ENCODE measurements at places on chromosomes 7 and 10.

DNA sequence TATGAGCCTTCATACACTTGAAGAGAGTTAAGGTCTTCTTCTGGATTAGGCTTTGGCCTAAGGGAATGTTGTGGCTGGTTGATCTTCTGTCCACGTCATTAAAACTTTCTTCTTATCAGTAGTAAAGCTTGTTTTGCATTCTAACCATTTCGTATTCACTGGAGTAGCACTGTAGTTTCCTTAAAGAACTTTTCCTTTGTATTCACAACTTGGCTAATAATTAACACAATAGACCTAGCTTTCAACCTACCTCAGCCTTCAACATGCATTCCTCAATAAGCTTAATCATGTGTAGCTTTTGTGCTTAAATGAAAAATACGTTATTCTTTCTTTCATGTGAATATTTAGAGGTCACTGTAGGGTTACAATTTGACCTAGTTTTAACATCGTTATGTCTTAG lies 42.8 kb downstream of the AKR1C8 start:
- no peak for DNase-seq

DNA sequence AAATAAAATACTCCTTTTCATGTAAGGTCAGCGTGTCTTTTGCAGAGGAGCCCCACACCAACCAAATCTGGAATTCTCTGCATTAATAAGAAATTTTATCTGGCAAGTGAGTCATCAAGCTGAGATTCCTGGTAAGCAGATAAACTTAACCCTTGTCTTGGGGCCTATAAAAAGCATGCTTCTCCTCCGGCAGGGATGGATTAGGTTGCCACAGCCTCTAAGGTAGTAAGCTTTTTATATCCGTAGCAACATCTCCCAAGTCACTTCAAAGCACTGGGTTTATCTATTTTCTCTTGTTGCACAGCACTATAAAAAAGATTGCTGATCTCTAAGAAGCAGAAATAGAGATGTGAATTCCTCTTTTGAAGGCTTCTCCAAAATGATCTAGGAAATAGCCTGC lies 202.8 kb upstream of the NOBOX start:
- DNase-seq, result no peak

GRCh38 chr7:31569528-31569927 lies 55.6 kb downstream of the ITPRID1 start:
- DNase-seq, result no peak

DNA sequence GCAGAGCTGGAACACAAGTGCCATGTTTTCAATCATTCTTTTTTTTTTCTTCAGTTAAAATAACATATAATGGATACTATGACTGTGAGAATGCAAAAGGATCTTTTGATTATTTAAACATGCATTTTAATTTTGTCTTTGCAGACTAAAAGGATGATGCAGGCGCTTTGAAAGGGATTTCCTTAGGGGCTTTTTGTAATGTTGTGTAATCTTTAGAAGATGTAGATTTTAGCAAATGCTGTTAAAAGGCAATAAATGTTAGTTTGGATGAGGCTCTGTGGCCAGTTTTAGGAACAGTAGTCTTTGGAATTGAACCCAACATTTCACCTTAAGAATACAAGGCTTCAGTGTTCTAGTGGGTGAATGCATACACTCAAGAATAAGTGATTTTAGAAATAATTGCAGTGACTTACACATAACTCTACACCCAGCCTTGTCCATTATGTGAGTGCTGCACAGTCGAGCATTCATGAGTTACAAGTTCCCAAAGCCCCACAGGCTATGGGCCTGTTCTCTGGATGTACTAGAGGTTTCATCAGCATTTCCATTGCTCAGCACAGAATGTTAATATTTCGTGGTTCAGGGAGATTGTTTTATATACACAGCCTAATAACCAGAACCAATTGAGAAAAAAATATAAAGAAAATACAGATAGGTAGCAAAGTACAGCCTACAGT lies 11.6 kb downstream of the PAPSS2 start:
- DNase-seq, result no peak

DNA sequence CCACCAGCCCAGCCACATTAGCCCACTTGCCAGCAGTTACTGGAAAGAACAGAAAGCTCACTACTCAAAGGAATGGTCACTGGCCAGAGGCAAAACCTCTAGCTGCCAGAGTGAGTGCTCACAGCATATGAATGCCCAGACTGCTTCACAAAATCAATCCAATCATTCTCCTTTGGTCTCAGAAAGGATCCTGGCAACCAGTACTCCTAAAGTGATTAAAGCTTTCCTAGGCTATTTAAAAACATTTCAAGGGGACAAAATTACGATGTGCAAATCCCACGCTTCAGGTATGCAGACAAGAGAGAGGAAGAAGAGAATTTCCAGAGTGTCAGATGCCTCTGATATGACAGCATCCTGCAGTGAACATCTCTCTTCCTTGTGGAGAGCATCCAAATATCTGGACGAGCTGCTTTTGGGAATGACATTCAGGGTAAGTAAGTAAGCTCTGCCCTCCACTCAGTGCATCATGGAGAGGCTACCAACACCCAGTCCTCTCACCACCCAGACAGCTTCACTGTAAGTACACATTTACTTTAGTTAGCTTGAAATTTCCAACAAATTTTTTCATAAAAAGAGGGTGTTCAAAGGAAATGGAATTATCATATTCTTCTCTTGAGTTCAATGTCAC lies 25.1 kb downstream of the ICA1 start:
- no peak for DNase-seq

GRCh38 chr10:75655791-75656451 lies 224.5 kb downstream of the LRMDA start:
- no peak for DNase-seq

DNA sequence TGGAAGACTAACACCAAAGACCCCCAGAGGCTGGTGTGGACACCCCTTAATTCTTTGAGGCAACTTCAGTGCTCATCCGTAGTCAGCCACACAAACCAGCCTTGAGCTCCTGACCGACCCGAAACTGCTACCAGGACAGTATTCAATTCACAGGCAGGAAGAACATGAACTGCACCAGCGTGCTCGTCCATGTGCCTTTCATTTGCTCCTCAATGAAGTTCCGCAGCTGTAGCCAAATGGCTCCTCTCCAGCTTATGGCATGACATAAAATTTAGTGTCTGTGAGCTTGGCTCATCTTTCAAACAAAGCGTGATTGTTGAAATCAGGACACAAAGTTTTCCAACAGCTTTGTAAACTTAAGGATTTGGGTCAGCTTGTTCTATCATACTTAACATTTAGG lies 144.1 kb upstream of the FAM171A1 start:
- no peak for DNase-seq

DNA sequence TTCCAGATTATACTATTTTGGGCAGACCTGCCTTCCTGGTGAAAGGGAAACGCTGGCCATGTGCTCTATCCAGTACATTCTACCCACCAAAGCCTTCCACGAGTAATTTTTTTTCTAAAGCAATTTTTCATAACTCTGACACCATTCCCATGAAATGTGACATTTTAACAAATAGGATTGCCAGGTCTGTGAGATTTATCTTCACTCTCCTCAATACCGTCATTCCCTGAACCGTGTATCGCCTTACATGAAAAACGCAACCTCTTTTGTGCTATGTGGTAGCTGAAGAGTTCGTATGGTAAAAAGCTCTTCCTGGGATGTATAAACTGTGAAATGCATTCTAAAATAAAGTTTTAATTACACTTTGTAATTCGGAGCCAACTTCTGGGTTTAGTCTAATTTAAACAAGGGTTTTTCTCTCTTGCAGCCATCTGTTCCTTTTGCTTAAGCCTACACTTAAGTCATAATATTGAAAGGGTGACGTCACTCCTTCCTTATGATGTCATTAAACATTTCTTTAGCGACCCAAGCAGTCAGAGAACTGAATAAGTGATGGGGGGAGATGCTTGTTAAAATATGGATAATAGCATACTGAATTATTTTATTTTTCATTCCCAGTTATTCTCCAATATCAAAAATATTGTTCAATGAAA lies 27.7 kb downstream of the C1QL3 start:
- DNase-seq, result no peak

DNA sequence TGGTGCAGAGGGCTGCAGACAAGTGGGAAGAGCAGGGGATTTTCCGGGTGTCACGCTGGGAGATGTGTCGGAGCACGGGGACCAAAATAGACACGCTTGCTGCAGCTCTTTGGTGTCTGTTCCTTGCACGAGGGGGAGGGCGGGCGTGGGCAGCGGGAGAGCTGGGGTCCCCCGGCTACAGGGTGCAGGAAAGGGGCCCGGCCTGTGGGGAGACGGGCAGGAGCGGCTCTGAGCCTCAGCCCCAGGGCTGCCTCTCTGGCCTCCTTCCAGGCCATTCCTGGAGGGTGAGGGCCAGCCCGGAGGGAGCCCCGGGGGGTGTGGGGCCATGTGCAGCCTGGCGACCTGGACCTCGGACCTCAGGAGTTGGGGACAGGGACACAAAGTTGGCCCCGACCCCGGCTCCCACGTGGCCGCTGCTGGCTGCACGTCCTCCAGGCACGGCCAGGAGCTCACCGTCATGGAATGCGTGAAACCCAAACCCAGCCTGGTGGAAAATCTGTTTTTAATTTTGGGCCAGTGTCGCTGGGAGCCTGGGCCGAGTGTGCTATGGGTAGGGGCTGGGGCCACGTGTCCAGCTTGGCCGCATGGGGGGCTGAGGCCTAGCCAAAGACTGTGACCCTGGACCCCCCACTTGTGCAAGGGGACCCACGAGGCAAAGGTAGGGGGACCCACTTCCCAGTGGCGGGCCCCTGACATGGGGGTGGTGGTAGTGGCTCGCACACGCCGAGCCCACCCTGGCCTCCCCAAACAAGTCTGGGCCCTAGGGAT lies 6.6 kb downstream of the TTYH3 start:
- DNase-seq, result no peak

DNA sequence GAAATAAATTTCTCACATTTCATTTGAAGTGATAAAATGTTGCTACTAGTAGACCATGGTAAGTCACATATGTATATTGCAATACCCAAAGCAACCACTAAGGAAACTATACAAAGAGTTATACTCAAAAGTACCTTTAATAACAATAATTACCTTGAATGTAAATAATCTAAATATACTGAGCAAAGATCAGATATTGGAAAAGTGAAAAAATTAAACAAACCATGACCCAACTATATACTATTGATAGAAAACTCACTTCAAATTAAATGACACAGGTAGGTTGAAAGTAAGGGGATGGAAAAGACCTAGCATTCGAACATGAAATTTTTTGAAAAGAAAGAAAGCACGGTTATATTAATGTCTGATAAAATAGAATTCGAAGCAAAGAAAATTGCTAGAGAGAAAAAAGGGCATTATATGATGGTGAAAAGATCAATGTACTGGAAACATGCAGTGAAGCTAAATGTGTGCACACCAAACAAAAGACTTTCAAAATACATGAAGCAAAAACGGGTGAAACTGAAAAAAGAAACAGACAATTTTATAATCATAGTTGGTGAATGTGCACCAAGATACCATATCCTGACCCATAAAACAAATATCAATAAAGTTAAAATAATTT lies 29.1 kb downstream of the TFPI2 start:
- DNase-seq, result no peak

- no peak for DNase-seq
These were observed 28.6 kb downstream of the RABGEF1 start for GRCh38 chr7:66768865-66769832.

- no peak for DNase-seq
These were observed 74.9 kb downstream of the SFMBT2 start for GRCh38 chr10:7335977-7336376.

GRCh38 chr10:107163076-107163855 lies 1.2 kb downstream of the SORCS1 start:
- no peak for DNase-seq

- DNase-seq, result no peak
These were observed 62.4 kb downstream of the DNAJB6 start for GRCh38 chr7:157399086-157399687.

DNA sequence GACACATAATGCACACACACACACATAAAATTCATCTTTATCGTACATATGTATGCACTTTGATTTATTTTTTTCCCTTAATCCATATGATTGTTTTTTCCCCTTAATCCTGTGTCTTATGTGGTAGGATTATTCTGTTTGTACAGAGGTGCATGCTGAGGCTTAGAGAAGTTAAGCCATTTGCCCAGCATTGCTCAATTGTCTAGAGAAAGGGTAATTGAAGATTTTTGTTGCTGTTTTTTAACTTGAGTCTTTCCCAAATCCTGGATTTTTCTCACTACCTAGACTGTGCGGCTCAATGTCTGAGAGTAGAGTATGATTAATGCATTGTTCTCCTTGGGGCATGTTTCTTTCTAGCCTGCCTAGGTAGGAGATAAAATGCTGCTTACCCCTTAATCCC lies 35.0 kb downstream of the WBP1L start:
- no peak for DNase-seq

GRCh38 chr7:69795932-69796331 lies 197.7 kb downstream of the AUTS2 start:
- no peak for DNase-seq

DNA sequence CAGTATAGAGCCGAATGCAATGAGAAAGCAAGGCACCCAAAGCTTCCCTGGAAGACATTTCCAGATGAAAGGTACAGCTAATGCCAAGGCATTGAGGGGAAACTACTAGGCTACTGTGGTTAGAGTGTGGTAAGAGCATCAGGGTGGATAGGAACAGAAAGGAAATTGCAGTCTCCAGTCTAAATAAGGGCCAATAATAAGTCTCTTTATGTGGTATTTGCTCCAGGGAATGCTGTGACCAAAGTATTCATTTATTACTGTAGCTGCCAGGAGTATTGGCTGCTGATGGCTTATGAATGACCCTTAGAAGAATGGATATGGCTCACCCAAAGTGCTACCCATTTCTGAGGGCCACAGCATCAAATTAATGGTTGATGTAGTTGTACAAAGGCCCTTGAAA lies 30.1 kb upstream of the POT1 start:
- no peak for DNase-seq

DNA sequence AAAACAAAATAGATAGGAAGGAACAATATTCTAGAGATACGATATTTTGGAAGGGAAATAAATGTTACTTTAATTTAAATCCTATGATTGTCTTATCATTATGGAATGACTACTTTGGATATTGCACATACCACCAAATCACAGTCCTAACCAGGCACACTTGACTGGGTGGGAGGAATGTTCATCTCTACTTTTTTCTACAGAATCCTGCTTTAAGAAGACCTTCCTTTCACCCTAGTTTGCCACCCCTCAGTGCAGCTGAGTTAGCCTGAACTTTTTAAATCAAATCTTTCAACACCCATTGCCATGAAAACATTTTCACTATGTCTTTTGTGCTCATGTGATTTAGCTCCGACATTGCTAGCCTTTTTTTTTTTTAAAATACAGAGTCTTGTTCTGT lies 38.1 kb downstream of the RELN start:
- DNase-seq, result no peak

DNA sequence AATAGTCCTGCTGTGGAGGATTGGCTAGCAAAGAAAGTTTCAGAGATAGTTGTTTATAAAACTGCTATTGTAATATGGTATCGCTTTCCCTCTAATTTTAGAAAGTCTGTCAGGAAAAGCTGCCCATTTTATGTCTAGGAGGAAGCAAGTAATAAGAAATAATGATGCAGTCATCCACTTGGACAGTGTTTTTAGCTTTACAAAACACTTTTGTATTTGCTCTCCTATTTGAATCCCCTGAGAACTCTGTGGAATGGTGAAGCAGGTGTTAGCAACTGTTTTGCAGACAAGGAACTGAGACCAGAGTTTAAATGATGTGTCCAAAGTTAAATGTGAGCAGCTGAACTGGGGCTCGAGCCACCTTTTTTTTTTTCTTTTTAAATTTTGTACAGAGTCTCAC lies 455.8 kb downstream of the XPNPEP1 start:
- no peak for DNase-seq
